ENCODE measurements at places on chromosomes 1 and 21.

- no peak for DNase-seq
Measured at GRCh38 chr1:41249319-41249718, 7.2 kb upstream of the SCMH1 start.

- peak; percentile 37 for DNase-seq
Measured at GRCh38 chr21:42117967-42118780, 47.1 kb downstream of the UMODL1 start.

DNA sequence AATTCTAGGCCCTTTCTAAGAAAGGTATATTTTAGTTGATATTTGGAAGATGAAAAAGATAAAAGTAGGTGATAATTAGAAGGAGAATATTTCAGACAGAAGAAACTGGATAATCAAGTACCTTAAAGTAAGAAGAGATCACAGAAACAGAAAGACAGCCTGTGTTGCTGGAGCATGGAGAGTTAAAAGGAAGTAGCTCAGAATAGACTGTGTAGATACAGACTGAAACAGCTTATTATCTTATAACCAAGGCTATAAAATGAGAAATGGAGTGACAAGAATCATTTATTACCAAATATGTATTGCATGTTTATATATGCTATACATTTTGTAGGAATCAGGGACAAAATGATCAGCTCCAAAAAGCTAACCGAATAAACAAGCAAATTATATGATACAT, 1120.3 kb downstream of the BRINP3 start:
- no peak for DNase-seq

DNA sequence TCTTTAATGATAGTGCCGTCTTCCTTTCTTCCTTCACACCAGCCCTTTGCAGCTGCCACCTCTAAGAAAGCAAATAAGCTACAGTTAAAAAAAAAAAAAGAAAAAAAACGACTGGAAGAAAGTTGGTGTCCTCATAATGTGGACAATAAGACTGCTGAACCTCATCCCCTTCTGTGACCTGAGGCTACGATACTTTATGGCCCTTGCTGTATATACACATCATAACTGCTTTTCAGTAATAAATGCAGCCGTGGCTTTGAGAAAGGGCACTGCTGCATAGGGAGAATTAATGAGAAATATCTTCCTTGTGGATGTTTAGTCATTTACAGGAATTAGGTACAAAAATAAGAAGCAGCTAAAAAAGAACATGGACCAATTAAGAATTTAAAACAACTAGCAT, 333.8 kb upstream of the ADGRL2 start:
- no peak for DNase-seq

- no peak for DNase-seq
Measured at GRCh38 chr1:33872275-33872674, 8.4 kb downstream of the HMGB4 start.

- no peak for DNase-seq
Measured at GRCh38 chr1:166197597-166197996, 30.8 kb upstream of the FAM78B start.

- DNase-seq = no peak
Measured at GRCh38 chr1:97767381-97767780, 153.5 kb downstream of the DPYD start.

DNA sequence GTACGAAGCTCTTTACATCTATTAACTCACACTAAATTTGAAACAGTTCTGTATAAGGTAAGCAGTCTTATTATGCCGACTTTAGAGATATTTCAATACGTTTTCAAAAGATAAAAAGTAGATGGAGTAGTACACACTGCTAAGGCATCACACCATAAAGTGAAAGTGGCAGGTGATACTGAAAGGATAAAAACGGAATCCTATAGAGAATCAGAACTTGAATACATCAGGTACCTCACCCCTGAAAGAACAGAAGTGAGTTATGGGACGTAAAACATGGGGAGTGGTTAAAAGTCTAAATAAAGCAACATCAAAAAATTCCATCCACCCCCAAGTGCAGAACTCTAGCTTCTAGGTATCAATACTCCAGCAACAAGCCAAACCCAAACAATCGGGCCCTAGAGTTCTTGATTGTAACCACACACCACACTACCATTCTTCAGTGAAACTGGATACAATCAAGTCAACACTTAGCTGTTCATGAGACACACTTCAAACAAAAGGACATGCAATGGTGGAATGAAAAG, 142.6 kb downstream of the SMYD3 start:
- no peak for DNase-seq

DNA sequence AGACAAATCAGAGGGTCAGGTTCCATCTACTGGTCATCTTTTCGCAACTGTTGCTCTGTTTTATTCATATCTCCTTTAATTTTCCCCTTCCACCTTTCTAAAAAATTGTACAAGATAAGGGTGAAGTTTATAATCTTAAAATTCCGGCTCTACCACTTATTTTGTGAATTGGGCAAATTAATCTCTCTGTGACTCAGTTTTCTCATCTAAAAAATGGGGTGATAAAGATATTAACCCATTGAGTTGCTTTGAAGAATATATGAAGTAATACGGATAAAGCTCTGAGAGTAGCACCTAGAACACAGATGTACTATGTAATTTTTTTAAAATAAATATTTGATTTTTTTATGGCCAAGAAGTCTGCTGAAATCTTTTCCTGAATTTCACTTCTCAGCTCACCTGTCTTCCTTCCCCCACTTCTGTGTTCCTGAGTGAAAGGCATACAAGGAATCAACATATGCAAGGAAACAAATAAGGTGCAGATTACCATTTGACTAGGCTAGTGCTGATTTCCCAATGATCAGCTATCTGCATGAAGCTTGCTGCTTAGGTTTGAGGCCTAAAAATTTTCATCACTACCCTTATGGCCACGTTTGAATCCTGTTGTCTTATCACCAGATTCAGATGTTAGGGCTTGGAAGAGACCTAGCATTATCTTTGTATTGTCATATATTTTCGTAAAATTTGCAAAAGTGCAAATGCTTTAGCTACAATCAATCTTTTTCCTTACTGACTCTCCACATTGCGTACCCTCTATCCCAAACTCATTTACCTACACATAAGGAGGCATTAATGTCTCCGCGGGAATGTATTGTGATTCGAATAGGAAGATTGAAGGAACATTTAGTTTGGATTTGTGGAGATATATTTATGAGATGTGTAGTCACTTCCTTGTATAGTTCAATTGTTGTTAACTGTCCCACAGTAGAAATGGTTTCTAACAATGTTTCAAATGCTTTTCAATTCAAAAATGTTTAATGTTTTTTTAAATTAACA, 718.3 kb upstream of the PTBP2 start:
- DNase-seq = no peak

DNA sequence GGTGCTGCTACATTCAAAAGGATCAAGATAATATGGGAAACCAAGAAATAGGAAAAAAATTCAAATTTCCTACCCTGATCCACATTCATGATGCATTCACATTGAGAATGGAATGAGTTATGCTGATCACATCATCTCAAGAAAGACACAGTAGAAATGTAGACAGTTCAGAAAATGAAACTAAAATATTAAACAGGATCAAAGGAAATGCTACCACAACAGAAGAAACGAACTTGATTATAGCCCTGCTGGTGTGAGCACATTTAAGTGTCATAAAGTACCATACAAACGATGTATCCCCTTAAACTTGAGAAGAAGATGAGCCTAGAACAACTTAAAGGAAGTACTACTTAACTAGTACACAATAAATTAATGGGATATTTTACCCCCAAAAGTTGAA, 21.3 kb downstream of the SYDE2 start:
- DNase-seq = no peak

DNA sequence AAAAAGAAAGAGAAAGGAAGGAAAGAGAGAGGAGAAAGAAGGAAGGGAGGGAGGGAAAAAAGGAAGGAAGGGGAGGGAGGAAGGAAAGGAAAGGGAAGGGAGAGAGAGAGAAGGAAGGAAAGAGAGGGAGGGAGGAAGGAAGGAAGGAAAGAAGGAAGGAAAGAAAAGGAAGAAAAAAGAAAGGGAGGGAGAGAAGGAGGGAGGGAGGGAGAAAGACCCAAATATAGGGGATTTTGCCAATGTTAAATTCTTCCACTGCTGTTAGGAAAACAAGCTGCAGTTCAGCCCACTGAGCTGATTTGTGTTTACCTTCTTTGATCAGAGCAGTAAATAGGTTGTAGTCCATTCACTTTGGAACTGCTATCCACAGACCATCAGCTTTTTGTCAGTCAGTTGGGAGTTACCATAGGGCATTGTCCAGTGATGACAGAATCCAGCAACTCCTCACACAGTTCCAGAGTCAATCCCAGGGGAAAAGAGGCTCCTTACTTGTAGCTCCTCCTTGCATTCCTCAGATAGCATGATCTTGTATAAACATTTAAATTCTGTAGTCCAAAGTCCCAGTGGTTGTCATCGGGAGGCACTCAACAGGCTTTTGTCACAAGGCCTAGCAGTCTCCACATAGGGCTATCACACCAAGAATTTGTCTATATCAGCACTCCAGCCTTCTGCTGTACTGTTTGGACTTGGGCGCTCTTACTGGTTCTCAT, 13.5 kb upstream of the PPP1R8 start:
- DNase-seq = no peak

DNA sequence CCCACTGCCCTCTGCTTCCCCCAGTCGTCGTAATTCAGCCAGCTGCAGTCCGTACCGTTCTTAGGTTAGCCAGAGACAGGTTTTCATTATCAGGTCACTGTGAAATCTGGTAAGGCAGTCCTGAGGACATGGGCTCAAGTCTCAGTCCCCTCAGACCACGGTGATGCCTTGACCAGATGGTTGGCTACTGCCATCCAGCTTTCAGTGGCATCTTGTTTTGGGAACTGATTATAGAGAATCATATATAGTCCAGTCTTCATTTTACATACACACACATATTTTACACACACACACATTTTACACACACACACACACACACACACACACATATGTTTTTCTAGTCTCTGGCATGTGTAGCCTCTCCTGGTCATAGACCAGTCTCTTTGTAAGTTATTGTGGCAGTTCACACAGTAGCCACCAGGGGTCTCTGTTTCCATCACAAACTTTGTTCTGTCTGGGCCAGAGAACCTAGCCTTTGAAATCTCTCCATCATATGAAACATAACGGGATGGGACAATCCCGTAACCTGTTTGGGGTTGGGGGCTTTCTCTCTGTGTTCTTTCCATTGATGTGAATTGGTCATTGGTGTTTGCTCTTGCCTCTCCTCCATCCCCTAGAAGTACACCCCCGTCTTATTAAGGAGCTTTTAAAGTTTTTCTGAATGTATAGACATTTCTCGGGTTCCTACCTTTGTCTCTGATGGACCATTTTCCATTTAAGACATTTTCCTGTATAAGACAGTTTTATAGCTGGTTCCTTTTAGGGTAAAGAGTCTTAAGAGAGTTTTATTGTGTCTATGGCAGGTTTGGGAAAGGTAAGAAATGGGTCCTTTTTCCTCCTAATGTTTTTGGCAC, 8.4 kb upstream of the IKBKE start:
- no peak for DNase-seq

- DNase-seq = no peak
Measured at GRCh38 chr1:112060261-112060660, 70.8 kb upstream of the KCND3 start.

GRCh38 chr1:65704318-65704717, 88.4 kb upstream of the PDE4B start:
- DNase-seq = no peak

DNA sequence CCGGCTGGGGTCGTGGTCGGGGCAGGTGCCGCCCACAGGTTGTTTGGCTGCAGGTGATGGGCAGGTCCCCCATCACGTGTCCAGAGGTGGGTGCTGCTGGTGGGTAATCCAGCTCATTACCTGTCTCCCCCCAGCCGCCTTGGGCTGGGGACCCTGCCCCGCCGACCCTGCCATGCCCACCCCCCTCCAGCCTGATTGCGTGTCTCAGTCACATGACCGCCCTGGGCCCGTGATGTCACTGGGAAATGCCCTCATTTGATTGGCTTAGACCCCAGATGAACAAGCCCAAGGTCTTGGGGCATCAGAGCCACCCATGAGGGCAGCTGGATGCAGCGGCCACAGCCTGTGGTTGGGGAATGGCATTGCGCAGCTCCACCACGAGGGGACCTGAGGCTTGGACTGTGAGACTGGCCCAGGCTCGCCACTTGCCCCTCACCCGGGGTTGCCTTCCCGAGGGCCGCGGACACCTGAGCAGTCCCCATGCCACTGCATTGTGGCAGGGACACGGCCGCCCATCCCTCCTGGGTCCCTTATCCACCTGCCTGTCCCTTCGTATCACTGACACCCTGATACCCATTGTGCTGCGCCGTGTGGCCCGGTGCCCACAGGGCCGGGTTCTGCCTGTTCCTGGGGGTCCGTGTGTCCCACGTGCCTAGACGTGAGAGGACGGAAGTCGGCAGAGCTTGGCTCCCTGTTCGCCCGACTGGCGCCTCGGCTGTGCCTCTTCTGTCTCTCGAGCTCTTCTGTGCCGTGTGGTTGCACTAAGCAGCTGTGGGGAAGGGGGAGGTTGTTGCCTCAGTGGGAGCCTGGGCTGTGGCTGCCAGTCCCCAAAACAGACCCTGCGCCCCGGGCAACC, 68.0 kb downstream of the FAAP20 start:
- DNase-seq = no peak

DNA sequence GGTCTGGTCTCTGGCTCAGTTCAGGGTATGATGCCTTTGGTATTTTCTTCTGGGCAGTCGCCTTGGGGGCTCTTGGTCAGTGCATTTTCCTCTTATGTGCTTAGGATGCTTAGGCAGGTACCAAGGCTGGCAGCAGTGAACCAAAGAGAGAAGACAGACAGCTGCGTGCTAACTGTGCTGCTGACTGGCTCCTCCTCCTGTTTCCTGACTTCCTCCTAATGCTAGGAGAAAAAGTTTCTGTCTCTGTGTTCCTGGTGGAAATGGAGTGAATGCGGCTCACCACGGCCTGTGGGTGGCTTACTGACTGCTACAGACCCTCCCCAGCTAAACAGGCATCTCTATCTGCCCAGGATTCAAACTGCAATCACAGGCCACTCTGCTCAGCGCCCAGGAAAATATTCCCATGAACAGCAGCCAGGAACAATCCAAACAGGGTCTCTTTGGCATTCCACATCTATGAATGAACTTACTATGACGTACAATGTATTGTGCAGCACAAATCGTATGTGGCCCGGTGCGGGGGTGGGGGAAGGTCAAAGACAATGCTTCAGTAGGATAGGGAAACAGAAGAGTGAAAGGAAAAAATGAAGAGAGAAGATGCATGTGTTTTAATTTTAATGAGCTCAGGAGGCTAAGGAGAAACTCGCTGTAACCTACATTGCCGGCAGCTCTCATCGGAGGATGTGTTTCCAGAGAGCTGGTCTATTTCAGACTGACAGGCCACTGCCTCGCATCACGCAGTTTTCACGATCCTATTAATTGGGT, 2.8 kb downstream of the ABCG1 start:
- DNase-seq = peak; percentile 31

GRCh38 chr21:16345757-16346156, 616.0 kb downstream of the USP25 start:
- no peak for DNase-seq

- DNase-seq = no peak
Measured at GRCh38 chr1:201250326-201251011, 32.8 kb upstream of the PKP1 start.

GRCh38 chr1:7930645-7931445, 9.8 kb downstream of the TNFRSF9 start:
- no peak for DNase-seq

- no peak for DNase-seq
Measured at GRCh38 chr1:96521994-96522760, 199.4 kb upstream of the PTBP2 start.

Measured in GF-D8 (cell line).